PC-3 (cell line): ENCODE measurements at places on chromosomes 13 and 19.
A peak's percentile ranks its signal among the peaks of the same experiment; 100 is the strongest.

GRCh38 chr13:73937441-73937840, 196.8 kb downstream of the KLF12 start:
- no peak for DNase-seq

DNA sequence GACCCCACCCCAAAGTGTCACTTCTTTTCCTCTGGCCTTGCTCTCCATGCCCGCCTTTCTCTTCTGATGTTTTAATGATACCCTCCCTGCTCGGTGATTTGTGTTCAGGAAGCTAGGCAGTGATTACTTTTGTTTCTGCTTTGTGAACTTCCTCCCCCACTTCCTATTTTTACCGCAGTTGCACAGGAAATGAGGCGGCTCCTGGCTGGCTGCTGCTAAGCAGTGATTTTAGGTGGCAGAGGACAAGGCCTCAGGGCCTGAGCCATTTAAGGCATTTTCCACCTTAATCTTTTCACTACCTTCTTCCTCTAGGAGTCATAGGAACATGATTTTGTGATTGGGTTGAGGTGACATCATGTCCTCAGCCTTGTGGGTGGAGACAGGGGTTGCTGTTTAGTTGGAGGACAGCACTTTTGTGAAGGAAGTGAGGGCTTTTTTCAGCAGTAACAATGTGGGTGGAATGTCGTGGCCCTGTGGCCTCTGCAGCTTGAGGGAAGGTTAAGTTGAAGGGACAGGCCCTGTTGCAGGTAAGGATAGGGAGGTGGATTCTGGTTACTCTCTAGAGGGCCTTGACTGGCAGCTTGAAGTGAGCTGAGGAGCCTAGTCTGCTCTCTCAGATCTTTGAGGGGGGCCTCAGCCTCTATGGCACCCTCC, 15.7 kb downstream of the GARRE1 start:
- peak; percentile 78 for DNase-seq

GRCh38 chr13:90068658-90069057, 1278.8 kb upstream of the MIR17HG start:
- no peak for DNase-seq

DNA sequence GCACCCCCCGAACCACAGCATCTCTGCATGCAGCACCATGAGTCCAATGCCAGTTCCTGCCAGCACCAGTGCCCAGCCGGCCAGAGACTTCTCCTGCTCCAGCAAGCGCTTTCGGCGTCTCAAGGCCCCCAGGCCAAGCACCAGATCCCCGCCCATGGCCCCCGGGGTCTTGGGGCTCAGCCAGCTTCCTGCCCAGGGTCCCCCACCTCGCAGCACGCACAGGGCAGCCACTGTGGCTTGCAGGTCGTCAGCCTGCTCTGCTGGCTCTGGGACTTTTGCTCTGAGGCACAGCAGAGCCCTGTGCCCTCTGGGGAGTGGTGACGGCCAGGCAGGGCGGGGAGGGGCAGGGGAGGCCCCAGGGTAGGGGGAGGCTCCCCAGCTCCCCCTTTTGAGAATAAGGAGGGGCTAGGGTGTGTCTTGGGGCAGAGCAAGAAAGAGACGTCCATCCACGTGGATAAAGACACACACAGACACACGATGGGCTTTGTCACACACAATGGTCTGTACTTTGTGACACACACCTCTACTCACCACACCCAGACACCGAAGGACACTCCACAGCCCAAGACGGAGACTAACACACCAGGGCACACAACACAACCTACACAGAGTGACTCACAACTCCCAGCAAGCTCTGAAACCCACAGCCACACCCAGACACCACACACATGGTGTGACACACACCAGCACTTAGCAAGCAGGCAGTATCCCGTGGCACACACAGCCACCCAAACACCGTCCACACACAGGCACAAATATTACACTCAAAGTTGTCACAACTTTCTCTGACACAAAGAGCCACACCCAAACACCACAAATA, at the start of gene KCNN4:
TSS of gene KCNN4 (minus strand) at position 268 of the 820 bp plus-strand sequence. CDS start at position 156, 112 bp downstream.
- DNase-seq, result peak; percentile 77

DNA sequence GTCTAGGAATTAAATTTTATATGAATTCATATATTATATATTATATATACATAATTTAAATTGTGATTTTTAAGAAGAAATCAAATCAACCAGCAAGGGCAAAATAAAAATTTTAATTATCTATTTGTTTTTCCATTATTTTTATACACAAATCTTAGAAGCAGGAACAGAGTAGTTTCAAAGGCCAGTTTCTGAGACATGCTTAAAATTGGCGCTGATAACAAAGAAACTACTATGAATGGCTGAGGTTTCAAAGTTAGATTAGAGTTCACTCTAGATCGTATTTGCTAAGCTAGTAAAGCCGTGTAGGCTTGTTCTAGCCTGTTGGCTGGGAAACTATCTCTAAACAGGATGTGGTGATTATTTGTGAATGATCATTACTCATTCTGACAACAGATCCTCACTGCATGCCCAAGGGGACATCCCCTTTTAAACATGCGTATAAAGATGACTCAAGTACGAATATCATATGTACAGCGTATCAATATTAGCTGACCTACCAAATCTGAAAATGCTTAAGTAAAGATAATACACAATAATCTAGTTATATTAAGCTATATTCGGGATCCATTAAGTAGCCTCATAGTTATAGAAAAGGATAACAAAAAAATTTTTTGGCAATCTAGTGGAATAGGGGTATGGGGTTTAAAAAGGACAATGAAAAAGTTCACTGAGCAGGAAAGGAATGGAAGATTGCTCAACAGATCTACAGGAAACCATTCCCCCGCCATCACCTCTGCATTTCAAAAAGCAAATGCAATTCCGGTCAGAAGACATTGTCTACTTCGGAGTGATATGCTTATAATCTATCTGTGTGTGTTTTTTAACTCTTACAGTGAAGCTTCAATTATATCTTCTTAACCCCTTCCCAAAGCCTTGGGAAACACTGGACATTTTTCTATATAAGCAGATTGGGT, 150.1 kb downstream of the SHISA2 start:
- peak; percentile 96 for DNase-seq

DNA sequence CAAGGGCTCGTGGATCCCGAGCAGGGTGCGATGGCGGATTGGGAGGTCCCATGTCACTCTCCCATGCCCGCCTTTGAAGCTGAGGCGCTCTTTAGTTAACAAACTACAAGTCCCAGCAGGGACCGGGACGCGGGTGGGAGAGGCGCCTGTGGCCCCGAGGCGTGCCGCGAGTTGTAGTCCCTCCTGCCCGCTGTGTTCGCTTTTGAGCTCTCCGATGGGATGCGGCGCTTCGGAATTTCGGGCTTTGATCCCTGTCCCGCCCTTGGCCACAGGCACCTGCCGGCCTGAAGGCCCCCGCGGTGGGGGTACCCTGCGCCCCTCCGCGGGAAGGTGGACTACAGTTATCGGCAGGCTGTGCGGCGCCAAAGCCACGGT, 11.0 kb downstream of the CYTH2 start:
- DNase-seq, result no peak

GRCh38 chr19:1406774-1407527, 435 bp upstream of the DAZAP1 start:
- DNase-seq, result peak; percentile 98

DNA sequence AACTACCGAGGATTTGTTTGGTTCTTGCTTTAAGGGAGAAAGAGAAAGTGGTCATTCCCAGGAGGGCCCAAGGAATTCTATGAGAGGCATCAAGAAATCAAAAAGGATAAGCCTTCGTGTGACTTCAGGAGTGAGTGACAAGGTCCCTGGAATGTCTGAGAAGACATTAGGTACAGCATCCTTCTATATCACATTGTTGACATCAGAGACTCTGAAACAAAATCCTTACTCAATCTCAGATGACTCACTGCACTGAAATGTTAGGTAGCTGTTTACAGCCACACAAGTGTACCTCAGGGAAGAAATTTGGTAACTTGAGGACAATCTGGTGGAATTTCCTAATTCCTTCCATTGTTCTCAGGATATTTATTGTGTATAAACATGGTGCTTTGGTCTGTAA, 7.9 kb upstream of the LGALS14 start:
- DNase-seq, result peak; percentile 71

GRCh38 chr13:35342440-35342839, 134.0 kb downstream of the MAB21L1 start:
- DNase-seq, result no peak

DNA sequence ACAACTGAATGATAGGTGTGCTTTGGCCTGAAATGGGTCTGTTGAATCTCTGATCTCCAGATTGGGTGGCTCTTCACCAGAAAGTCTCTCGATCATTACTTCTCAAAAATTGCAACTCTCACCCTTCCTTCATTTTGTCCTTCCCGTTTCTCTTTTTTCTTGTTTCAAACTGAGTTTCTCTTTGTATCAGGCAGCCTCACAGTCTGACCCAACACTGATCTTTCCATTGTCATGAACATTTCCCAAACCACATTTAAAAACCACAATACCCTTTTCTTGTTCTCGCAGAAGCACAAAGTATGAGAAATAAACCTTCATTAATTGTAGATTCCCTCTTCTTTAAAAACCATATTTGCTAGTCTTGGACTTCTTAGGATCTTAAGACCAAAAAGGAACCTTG, 33.6 kb upstream of the HMGB1 start:
- DNase-seq, result no peak

DNA sequence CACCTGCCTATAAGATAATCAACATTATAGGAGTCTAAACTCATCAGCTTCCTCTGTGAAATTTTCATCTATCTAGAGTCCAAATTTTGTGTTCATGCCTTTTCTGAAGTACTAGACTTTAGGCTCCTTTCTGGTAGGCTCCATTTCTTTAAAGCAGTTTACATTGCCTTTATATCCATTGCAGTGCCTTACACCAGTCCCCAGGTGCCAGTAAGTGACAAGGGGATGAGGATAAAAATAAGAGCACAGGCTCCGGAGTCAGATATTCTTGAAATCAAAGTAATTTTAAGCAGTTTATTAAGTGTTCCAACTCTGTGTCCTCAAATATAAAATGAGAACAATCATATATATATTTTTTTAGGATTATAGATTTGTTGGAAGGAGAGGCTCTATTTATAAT, 10.6 kb upstream of the CYSLTR2 start:
- DNase-seq, result no peak

GRCh38 chr13:110993788-110994187, 78.9 kb upstream of the ANKRD10 start:
- no peak for DNase-seq

DNA sequence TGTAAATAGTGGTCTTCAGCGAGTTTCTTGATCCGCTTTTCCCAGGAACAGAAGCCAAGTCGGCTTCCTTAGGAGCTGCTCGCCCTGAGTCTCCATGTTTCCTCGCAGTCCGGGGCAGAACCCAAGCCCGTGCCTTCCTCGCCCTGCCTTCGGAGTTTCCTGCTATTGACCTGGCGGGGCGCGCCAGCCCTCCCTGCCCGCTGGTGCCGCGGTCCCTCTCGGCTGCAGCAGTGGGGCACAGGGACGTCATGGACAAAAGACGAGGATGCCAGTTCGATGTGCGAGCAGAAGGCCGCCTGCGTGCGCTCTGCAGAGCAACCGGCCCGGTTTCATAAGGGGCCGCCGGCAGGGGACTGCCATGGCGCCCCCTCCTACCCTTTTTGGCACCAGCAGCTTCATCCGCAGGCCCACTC, 156.6 kb downstream of the TM9SF2 start:
- DNase-seq, result no peak

GRCh38 chr13:83221256-83221655, 661.0 kb downstream of the SLITRK1 start:
- peak; percentile 41 for DNase-seq

GRCh38 chr13:24081387-24081786, 79.1 kb upstream of the SPATA13 start:
- DNase-seq, result no peak

GRCh38 chr19:55193481-55193880, 13.4 kb upstream of the SYT5 start:
- DNase-seq, result no peak

DNA sequence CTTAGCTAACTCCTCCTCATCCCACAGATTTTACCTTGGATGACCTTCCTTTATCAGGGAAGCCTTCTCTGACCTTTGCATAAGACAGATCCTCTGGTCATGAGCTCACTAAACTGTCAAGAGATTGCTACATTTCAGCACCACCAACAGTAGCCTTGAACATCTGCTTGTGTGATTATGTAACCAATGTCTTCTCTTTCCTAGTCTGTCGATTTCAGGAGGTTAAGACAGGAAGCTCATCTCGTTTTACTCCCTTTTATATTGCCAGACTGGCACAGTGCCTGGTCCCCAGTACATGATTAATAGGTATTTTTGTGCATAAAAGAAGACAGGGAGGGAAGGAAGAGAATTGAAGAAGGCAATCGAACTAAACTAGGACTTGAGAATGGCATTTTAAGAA, 1697.7 kb downstream of the EFNB2 start:
- DNase-seq, result no peak

DNA sequence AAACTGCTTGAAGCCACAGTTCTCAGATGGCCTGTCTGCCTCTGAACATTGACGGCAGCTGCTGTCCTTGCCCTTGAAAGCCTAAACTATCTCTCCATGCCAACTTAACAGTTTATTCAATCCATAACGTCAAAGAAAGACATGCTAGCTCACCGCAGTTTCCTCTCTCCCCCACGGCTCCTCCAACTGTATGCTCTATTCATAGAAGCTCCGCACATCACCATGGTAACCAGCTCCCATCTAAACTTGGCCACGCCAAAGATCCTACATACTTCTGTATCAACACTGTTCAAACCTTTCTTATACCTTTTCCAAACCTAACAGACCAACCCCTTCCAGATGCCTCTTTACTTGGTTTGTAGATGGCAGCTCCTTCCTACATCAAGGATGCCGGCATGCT, 48.6 kb downstream of the ZNF91 start:
- no peak for DNase-seq

GRCh38 chr13:71513411-71514033, 353.5 kb downstream of the DACH1 start:
- DNase-seq, result no peak

DNA sequence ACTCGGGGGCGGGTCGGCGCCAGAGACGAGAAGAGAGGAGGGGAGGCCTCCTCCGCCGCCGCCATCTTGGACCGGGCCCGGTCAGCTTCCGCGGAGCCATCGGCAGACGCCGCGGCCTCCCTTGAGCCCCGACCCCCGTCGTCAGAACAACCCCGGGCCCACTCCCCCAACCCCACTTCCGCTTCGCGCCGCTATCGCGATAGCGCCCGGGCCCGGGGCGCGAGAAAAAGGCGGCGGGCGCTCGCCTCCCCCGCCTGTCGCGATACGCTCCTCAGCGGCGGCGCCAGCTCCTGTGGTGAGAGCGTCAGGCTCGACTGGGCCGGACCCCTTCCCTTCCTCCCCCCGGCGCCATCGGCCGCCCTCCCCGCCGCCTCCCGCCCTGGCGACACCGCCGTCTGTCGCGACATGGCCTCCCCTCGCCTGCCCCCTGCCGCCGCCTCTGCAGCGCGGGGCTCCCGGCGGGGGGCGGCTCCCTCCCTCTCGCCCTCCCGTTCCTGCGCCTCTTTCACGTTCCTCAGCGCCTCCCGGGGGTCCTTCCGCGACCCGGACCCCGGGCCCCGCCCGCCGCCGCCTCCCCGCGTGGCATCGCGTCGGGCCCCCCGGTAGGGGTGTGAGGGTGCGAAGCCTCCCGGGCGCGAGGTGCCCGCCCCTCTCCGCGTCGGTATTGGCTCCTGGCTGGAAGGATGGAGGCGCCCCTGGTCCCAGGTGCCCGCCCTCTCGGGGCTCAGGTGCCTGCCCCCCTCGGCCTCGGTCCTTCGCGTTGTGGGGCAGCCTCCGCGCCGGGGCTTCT, at the start of gene CNOT3:
TSS of gene CNOT3 (plus strand) at position 64 of the 790 bp plus-strand sequence. CDS start 5,217 bp downstream, outside the sequence.
- DNase-seq, result no peak

- no peak for DNase-seq
These were observed 56.1 kb downstream of the PDS5B start for GRCh38 chr13:32642316-32642715.
